ENCODE measurements at places on chromosomes 7 and 10.

GRCh38 chr7:82527851-82528250, 84.3 kb upstream of the CACNA2D1 start:
- no peak for DNase-seq

- DNase-seq: no peak
Measured at GRCh38 chr10:451021-451471, 238.4 kb downstream of the DIP2C start.

DNA sequence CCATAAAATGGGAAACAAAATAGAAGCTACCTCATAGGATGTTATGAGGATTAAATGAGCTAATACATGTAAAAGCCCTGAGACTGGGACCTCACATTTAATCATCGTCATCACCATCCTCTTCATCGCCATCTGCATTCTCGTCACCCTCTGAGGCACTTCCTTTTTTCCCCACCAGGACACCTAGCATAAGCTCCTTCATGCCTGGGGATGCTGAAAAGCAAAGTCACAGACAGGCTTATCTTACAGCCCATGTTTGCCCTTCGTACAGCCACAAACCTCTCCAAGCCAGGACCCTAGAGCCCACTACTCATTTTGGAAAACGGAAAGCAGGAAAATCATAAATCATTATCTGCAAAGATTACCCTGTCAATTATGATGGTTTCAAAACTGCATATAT, 249.6 kb downstream of the GPAM start:
- DNase-seq: no peak

DNA sequence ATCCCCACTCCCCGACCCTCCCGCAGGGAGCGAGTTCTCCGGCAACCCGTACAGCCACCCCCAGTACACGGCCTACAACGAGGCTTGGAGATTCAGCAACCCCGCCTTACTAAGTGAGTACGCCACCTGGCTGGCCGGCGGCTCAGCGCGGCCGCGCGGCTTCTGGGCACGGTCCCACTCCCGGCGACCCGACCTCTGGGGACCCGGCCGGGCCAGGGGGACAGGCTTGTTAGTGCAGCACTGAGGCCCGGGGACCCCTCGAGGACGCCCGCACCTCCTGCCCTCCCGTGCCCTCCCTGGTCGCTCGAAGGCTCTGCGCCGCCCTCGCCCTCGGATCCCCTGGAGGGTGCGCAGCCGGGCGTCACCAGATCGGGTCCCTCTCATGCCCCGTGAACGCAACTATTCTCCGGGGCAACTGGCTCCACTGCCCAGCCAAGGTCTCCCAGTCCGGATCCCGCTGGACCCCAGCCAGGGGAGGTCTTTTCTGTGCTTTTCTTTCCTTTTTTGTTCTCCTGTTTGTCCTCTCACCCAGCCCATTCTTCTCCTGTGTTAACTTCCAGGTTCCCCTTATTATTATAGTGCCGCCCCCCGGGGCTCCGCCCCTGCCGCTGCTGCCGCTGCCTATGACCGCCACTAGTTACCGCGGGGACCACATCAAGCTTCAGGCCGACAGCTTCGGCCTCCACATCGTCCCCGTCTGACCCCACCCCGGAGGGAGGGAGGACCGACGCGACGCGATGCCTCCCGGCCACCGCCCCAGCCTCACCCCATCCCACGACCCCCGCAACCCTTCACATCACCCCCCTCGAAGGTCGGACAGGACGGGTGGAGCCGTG, 81.8 kb downstream of the PAX2 start:
- no peak for DNase-seq

DNA sequence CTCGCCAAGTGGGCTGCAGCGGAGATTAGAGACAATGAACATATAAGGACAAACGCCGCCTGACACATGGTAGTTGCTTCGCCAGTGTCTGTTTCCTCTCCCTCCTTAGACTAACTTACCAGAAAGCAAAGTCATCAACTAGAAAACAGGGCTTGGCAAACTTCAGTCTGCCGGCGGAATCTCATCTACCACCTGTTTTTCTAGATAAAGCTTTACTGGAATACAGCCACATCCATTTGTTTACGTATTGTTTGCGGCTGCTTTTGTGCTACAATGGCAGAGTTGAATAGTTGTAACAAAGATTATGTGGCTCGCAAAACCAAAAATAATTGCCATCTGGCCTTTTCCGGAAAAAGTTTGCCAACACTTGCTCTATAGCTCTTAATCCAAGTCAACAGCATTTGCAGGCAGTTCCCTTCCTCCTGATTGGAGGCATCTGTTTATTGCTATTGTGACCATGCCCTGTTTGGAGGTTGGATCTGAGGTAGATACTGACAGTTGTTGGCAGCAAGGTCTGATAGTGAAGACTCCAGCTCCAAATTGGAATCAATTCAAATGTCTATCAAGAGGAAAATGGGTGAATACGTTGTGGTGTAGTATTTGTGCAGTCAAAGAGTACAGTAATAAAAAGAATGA, 260.6 kb downstream of the POU6F2 start:
- DNase-seq: no peak

- DNase-seq: no peak
Measured at GRCh38 chr7:101200862-101201599, at the start of gene MOGAT3. Gene MOGAT3, minus strand, starts transcription at chr7:101201036. Its CDS starts 182 bp downstream, at chr7:101200854.

GRCh38 chr10:50382576-50383023, 131.3 kb upstream of the ASAH2 start:
- DNase-seq: no peak

GRCh38 chr7:4607311-4607729, 74.8 kb upstream of the FOXK1 start:
- DNase-seq: no peak

DNA sequence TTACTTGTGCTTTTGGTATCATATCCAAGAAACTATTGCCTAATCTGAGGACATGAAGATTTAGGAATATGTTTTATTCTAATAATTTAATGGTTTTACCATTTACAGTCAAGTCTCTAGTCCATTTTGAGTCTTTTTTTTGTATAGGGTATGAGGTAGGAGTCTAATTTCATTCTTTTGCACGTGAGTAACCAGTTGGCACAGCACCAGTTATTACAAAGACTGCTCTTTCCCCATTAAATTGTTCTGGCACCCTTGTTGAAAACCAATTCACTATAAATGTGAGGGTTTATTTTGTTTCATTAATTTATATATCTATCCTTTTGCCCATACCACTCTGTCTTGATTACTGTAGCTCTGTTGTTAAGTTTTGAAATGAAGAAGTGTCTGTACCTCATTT, 381.6 kb downstream of the SUGCT start:
- DNase-seq: no peak

DNA sequence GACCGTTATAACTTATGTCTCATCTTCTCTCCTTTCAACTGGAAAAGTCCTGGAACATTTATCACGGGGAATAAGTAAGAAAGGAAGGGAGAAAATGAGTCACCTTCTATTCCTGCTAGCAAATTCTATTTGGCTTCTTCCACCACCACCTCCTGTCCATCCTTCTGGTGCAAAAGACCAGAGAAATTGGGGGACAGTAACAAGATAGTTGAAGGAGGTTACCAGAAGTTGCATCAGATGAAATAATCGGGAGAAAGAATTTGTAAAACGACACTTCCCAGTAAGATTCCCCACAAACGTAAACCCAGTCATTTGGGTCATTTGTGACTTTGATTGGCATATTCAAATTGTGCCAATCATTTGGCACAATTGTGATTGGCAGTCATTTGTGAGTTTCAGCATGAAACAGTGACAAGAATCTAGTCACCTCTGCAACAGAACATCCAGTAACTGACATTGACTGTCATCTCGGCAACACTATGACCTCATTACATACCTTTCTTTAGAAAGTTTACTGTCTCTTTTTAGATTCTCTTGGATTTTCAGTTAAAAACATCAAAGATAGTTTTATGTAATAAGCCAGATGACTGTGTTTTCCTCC, 51.3 kb upstream of the PIK3CG start:
- no peak for DNase-seq

GRCh38 chr10:104806801-104807200, 165.7 kb downstream of the SORCS3 start:
- DNase-seq: no peak

DNA sequence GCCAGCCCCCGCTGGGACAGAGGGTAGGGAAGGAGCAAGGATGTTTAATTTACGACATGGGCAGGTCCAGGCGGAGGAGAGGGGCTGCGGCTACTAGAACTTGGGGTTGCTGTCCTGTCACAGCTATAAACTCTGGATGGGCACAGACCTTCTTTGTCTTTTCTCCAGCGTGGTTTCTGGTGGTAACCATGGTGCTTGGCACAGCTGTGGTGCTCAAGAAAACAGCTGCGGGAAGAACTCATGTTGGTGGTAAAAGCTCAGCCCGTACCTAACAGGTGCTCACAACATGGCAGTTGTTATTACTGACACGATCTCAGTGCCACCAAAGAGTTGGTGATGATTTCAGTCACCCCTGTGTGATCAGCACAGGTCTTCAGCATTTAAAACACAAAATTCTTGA, 13.8 kb downstream of the BAIAP2L1 start:
- no peak for DNase-seq

GRCh38 chr7:155483868-155484325, 26.0 kb downstream of the EN2 start:
- DNase-seq: no peak

DNA sequence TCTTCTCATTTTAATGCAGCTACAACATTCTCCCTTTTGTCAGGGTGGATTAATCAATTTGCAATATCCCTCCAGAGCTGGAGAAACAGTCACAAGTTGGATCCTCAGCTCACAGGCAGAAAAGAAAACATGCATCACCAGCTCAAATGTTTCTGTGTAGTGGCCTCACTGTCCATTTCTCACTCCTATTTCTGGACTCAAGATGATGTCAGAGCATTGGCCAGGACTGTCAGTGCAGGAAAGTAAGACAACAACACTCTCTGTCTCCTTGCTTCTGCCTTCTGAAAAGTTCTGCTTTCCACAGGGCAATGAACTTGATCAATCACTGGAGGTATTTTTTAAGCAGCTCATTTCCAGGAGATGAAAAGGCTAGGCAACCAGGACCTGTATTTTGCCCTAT, 8.2 kb upstream of the SVIL start:
- no peak for DNase-seq

DNA sequence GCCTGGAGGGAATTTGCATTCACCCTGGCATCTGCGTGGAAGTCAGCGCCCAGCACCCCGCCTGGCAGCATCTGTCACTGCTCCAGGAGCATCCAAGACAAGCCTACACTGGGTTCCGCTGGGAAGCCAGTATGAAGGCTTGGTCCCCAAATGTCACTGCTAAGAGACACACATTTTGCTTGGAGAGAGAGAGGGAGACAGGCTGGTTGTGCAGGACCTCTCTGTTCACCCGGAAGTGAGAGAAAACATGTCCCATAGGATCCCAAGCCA, 119.5 kb downstream of the SEC23IP start:
- DNase-seq: no peak

DNA sequence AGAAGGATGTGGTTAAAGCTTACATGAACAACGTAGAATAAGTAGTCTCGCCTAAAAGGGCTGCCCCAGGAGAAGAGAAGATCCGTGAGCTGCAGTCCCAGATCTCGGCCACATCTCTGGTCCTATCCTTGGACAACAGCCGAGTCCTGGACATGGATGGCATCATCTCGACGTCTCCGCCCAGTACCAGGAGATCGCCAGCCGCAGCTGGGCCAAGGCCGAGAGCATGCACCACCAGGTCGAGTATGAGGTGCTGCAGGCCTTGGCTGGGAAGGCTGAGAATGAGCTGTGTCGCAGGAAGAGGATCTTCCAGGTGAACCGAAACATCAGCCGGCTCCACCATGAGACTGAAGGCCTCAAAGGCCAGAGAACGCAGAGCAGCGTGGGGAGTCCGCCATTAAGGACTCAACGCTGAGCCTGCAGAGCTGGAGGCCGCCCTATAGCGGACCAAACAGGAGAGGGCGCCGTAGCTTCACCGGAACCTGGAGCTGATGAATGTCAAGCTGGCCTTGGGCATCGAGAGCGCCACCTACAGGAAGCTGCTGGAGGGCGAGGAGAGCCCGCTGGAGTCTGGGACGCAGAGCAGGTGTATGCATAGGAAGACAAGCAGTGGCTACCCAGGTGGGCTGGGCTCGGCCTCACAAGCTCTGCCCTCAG, 22.2 kb downstream of the LIPK start:
- DNase-seq: no peak

DNA sequence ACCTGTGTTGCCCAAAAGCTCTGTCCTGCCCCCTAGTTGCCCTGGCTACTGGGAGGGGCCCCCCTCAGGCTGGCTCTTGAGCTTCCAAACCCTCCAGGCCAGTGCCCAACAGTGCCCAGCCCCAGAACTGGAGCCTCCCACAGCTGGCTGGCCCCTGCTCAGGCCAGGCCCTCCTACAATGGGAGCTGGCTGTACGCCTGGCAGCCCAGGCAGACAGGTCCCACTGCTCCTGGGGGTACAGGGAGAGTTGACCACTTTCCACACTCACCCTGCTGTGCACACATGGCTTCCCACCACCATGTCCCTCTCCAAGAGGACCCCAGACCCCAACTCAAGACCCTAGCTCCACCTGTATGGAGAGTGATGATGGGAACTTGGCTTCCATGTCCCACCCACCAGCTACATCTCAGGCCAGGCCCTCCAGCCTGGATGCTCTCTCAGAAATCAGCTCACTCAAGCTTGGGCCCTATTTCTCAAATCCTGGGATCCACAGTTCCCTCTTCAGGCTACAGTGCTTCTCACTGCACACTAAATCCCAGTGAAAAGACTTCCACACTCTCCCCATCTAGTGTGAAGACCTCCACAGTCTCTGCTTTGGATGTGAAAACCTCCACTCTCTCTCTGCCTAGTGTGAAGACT, 92.6 kb downstream of the OAT start:
- DNase-seq: peak; percentile 37

DNA sequence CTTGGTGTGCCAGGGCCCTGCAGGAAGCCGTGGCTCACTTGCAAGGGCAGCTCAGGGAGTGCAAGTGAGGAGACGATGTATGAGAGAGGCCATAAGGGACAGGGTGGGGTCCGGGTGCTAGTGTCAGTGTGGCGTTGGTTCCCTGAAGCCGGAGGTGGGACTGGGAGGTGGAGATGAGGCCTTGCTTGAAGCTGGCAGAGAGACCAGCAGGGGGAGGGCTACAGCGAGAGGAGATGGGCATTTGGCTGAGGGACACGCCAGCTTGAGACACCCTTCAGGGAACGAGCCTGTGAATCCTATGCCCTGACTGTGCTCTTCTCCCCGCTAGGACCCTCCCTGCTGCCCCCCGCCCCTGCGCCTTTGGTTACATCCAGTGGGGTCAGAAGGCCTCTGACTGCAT, 529.1 kb downstream of the TCERG1L start:
- no peak for DNase-seq

DNA sequence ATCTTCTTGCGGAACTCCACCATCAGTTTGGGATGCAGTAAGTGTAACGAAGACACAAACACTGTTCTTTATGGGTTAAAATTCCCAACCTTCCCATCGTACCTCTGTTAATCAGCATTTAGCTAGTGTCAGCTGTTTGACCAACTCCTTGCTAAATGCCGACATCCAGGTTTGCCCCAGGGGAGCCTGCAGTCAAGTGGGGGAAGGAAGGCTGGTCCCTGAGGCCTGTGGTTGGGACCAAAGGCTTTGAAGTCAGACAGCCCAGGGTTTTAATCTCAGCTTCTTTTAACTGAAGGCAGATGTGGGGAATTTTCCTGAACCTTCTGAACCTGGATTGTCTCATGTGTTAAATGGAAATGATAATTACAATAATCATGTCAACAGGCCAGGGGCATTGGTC, 443.7 kb downstream of the GLRX3 start:
- no peak for DNase-seq

Data from left forelimb (tissue), 1 donor.